ENCODE measurements at places on chromosomes 2 and 18.

DNA sequence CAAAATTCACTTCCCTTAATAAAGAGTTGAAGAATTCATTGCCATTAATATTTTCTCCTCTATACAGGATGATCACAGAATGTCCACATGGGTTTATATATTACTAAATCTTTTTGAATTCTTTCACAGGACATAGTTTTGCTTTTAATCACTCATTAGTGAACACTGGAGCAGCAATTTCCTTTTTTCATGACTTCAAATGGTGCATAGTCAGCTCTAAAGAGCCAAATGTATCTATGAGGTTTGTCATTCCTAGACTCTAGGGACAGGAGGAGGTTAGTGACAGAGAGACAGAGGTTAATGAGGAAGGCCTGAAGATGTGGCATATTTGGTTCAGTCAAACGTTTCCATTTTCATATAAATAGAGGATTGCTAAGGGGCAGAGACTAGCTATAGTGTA is 111.8 kb downstream of the FSHR start:
- no peak for DNase-seq

DNA sequence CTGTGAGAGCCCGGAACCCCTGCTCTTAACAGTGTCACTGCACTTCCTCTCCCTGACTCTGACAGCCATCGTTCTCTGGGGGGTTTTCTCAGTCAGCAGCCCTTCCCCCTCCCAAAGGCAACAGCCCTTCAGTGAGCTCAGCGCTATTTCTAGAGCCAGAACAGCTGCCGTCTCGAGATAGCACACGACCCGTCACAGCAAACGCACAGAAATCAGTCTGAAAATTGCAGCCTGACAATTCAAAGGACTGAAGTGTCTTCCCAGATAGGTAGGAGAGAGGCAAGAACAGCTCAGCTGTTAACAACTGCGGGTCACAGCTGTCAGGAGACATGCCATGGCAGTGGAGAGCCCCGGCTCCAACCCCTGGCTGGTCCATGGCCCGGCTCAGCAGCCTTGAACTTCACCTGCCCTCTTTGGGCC is 45.4 kb downstream of the ST8SIA5 start:
- no peak for DNase-seq

- peak; percentile 12 for DNase-seq
Measured at GRCh38 chr2:191950132-191950874, 103.4 kb upstream of the CAVIN2 start.

GRCh38 chr2:240407090-240407489 is 28.4 kb upstream of the GPC1 start:
- DNase-seq, result no peak

- peak; percentile 88 for DNase-seq
Measured at GRCh38 chr2:27717070-27717795, 53.5 kb downstream of the SLC4A1AP start.

Data from Daoy (cell line).